ENCODE measurements at places on chromosomes 4 and X.

GRCh38 chrX:53223955-53224859 lies 800 bp downstream of the KDM5C start:
- DNase-seq: no peak

DNA sequence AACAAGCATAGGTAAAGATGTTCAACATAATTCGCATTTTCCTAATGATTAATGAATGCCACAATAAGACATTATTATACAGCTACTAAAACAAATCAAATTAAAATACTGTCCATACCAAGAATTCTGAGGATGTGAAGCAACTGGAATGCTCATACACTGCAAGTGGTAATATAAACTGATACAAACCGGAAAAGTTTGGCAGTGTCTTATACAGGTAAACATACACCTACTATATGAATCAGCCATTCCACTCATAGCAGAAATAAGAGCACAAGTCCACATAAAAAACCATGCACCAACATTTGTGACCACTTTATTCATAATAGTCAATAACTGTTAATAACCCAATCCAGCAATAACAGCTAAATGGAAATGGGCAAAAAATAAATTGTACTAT lies 79.3 kb downstream of the FBXW7 start:
- DNase-seq: no peak

- DNase-seq: no peak
Measured at GRCh38 chrX:149630681-149631233, 835 bp downstream of the TMEM185A start.

- DNase-seq: no peak
Measured at GRCh38 chr4:151882072-151882803, 121.4 kb upstream of the GATB start.

- no peak for DNase-seq
Measured at GRCh38 chr4:168694667-168695066, 197.8 kb downstream of the PALLD start.

- DNase-seq: no peak
Measured at GRCh38 chr4:76980261-76980660, 30.7 kb downstream of the SEPTIN11 start.

DNA sequence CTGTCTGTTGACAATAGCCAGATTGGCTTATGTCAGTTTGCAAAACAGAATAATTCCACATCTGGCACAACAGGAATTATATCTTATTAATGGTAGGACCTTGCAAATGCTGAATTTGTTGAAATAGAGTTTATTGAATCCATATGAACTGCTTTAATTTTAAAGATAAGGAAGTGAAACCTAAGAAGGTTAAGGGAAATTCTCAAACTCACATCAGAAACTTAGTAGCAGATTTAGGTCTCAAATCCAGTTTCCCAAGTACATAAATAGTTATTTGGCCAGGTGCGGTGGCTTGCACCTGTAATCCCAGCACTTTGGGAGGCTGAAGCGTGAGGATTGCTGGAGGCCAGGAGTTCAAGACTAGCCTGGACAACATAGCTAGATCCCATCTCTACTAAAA lies 117.1 kb downstream of the HNRNPD start:
- no peak for DNase-seq

- DNase-seq: no peak
Measured at GRCh38 chr4:182738283-182739047, 178.7 kb downstream of the DCTD start.

GRCh38 chr4:116092961-116093360 lies 979.5 kb upstream of the NDST4 start:
- DNase-seq: no peak

GRCh38 chr4:119543779-119544178 lies 84.8 kb downstream of the PDE5A start:
- DNase-seq: no peak

- peak; percentile 18 for DNase-seq
Measured at GRCh38 chr4:51895158-51895557, 52.2 kb downstream of the DCUN1D4 start.

- DNase-seq: no peak
Measured at GRCh38 chr4:104138116-104138515, 356.6 kb downstream of the CXXC4 start.

DNA sequence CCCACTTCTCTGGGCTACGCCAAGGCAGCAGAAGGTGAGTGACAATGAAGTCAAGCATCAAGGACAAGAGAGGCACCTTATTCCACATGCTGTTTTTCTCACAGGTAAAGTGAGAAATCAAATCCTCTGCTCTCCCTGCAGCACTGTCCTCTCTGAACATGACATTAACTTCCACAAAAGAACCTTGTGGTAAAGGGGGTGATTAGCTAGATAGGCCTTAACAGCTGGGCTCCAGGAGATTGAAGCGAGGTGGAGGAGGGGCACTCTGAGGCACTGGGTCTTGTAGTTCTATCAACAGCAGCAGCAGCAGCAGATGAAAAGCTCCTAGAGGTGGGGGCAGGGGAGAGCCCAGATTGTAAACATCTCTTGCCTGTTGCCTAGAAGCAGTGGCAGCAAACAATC lies 96.8 kb upstream of the CXXC4 start:
- no peak for DNase-seq

- no peak for DNase-seq
Measured at GRCh38 chr4:27000820-27001219, 140.2 kb downstream of the STIM2 start.

- DNase-seq: no peak
Measured at GRCh38 chr4:186695392-186695791, 28.3 kb downstream of the FAT1 start.

GRCh38 chr4:29718136-29718535 lies 1002.0 kb upstream of the PCDH7 start:
- no peak for DNase-seq

GRCh38 chr4:151946718-151947117 lies 185.9 kb upstream of the GATB start:
- no peak for DNase-seq

DNA sequence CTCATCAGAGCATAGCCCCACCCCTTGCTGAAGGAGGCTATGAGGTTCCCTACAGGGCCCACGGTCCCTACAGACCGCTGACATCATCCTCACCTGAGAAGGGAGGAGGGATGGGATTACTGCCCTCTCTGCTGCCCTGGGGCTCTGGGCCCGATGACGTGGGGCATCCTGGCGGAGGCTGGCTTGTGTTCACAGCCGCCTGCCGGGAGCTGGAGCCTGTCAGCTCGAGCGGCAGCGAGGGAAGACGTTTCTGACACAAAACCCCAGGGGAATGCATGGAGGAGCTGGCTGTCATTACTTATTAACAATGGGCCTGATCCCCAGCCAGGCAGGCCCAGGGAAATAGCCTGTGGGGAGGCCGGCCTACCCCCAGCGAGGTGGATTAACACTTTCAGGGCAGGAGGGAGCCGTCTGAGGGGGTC lies 106.6 kb upstream of the ATP6AP2 start:
- DNase-seq: no peak

GRCh38 chr4:8393593-8394038 lies 46.9 kb downstream of the ACOX3 start:
- no peak for DNase-seq

- DNase-seq: no peak
Measured at GRCh38 chrX:17662391-17662790, 74.9 kb upstream of the SCML1 start.

- no peak for DNase-seq
Measured at GRCh38 chrX:12080265-12080664, 58.0 kb upstream of the FRMPD4 start.

DNA sequence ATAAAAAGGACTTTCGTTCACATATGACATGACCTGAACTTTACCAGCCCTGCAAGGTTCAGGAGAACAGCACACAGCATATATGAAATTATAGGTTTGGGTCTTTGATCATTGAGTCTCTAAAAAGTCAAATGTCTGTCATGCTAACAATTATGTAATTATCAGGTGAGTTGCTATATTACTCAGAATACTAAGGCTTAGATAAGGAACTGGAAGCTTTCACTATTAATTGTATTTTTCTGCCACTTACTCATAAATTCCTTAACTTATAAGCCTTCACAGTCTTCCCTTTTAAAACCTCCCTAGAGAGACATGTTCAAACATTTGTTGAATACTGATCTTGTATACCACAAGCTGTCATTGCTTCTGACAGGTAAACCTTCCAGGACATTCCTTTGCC lies 292.8 kb upstream of the MAGEB2 start:
- DNase-seq: no peak

DNA sequence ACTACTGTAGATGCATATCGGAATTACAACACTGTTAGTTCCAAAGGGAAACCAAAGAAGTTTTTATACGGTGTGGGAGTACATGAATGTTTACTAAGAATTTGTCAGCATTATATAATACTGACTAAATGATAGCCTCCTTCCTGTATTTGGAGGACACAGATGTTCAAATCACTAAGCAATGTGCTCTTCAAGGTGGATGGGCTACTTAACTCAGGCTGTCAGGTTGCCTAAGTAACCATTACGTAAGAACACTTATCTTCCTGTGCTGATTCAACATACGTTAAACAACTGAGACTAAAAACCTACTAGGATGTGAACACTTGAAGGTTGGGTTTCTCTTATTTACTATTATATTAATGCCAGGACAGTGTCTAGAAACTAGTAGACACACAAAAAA lies 81.9 kb upstream of the HPGD start:
- no peak for DNase-seq

- DNase-seq: no peak
Measured at GRCh38 chr4:169256856-169257761, 13.6 kb downstream of the SH3RF1 start.

- no peak for DNase-seq
Measured at GRCh38 chrX:36199928-36200327, 280.4 kb downstream of the CFAP47 start.

DNA sequence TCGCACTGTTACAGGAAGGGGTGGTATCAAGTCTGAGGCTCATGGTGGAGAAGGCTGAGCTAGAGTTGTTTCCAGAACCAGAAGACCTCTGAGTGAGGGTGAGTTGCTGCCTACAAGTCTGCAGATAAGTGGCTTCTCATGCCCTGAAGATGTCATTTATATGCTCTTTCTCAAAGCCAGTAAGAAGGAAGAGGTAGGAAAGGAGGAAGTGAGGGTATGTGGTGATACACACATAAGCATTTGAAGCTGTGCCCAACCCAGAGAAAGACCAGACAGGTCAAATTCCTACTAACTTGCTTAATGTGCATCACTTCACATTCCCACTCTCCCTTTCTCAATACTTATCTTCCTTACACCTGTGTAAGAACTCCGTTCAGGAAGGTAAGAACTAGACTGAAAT lies at the start of gene PPBP:
TSS of gene PPBP (minus strand) at position 130 of the 400 bp plus-strand sequence. CDS start at position 43, 87 bp downstream.
- no peak for DNase-seq

GRCh38 chr4:172173206-172173605 lies 360.0 kb downstream of the GALNTL6 start:
- no peak for DNase-seq

DNA sequence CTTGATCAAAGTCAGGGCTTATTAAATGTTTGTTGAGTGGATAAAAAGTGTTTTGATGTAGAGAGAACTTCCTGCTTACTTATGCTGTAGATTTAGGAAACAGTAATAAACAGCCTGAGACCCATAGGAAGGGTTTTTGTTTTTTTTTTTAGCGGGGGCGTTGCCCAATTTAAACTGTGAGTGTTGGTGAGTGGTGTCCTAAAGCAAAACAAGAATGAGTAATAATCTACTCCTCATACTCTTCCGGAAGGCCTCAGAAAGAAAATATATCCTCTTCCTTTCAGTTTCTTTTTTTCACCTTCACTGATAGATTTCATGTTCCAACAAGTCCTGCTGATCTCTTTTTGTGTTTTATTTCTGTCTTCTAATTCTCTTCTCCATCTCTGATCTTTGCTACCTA lies 104.4 kb upstream of the SCML1 start:
- DNase-seq: no peak

DNA sequence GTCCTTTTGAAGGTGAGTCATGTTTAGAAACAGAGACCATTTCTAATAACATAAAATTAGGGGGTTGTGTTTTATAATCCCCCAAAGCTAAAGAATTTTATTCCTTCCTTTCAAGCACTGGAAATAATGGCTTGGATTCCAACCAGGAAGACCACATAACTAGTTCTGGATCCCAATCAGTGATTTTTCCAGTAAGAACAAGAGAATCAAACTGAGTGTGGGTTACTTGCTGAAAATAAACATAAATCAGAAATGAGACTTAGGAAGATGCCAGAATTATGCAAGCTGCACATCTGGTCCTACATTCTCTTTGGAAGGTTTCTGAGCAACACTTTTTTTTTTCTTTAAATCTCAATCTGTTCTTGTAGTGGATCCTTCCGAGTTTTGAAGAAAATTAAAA lies 76.3 kb downstream of the SOWAHB start:
- DNase-seq: no peak

GRCh38 chrX:30530606-30531005 lies 47.0 kb downstream of the TASL start:
- no peak for DNase-seq

DNA sequence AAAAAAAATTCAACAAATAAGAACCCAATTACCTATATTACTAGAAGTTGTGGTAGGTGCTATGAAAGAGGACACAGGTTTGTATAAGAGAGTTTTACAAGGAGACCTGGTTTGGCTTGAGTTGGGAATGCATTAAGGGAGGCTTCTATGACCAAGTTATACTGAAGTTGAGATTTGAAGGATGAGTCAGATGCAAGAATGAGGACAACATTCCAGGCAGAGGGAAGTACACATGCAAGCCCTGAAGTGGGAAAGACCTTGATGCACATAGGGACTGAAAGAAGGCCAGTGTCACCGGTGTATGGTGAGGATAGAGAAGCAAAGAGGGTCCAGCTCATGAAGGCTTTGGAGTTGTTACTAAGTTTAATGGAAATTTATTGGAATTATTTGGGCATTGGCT lies 52.2 kb downstream of the ANK2 start:
- no peak for DNase-seq

DNA sequence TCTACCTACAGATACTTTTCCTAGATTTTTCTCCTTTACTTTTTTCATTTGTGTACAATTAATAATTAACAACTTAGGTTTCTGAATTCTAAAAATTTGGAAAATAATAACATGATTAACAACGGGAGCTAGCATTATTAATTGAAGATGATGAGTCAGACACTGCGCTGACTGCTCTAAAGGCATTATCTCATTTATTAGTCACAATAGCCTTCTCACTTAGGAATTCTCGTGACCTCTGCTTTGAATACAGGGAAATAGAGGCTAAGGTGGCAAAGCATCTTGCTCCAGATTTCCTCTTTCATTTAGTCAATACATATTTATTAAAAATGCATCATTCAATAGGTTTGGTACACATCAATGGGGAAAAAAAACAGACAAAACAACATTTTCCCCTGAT lies 441.3 kb downstream of the PCDH18 start:
- no peak for DNase-seq

GRCh38 chr4:183411291-183411861 lies 33.1 kb upstream of the CDKN2AIP start:
- DNase-seq: no peak

DNA sequence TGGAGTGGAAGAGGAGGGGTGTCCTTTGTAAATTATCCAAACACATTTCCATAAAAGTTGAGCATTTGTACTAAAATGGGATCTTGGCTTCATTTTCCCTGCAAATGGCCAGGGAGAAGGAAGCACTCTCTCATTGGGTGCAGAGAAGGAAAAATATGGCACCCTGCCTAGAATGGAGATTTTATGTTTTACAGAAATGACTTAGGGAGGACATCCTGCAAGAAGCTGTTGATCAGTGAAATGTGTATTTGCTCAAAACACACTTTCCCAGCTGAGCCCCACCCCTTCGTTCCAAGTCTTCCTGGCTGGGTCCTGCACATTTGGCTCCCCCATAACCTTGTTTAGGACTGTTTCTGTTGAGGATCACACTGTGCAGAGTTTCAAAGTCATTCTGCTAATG lies 213.5 kb upstream of the TAPT1 start:
- DNase-seq: no peak

GRCh38 chrX:139881130-139881529 lies 51.7 kb downstream of the ATP11C start:
- no peak for DNase-seq
